ENCODE measurements at places on chromosomes 13 and 19.

GRCh38 chr19:40671404-40671803 lies 19.0 kb downstream of the NUMBL start:
- DNase-seq, result no peak

GRCh38 chr13:73224703-73225102 lies 165.9 kb downstream of the KLF5 start:
- DNase-seq, result no peak

DNA sequence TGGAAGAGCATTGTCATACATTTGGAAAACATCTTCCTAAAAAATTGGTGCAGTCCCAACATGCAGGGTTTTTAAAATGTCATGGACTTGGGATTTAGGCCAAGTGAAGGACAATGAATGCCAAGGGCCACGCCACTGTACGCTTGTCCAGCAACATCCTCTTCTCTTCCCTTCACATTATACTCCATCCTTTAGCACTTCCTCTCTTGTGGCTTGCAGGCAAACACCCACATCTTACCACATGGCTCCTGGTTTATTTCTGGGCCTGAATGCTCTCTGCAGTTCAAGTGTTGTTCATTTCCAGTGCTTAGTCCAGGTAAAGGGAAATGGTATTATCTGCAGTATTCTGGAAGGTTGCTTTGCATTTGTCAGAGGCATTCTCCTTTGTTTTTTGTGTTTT lies 45.0 kb downstream of the CBY2 start:
- no peak for DNase-seq

DNA sequence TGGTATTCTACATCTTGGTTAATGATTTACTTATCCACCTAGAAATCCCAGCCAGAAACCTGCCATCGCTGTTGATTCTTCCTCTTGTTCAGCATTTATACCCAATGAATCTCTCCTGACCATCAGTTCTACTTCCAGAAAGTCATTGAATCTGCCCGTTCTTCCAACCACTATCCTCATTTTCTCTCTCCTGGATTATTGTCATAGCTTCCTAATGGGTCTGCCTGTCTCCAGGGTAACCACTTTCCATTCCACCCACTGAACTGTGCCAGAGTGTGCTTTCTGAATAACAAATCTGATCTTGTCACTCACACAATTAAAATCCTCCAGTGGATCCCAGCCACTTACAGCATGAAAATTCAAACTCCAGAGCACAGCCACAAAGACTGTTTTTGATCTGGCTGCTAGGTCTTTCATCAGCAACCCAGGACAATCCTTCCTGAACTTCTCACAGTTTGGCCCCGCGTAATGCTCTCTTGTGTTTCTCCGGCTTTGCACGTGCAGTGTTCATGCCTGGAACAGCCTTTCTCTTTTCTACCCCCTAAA lies 330.6 kb downstream of the SPRY2 start:
- DNase-seq, result no peak

GRCh38 chr19:28288572-28289264 lies 924.2 kb downstream of the UQCRFS1 start:
- no peak for DNase-seq

DNA sequence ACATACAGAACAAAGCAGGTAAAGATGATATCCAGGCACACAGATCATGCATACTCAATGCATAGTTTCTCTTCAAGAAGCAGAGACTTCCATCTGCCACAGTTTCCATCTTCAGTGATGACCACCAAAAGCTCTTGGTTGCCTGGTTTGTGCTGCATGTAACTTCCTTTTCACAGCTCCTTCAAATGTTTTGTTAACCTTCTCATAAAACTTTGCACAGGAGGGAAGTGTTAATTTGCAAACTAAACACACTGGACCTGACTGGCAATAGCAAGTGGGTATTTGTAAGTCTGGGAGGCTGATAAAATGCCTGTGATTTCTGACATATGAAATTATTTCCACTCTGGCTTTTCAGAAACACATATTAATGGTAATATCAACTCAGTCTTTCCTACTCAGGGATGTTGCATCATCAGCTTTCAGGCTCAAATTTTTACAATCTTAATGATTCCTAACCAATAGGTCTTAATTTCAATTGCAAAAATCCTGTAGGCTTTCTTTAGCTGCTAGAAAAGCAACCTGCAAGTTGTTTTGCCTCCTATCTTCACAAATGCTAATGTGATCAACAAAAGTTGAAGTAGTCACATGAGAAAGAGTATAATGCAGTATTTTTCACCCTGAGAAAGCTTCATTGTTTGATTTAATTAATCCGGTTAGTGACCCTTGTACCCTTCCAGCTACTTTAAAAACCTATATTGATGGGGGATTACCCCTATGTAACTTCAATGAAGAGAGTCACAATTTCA lies 575.6 kb downstream of the DIAPH3 start:
- DNase-seq, result no peak

DNA sequence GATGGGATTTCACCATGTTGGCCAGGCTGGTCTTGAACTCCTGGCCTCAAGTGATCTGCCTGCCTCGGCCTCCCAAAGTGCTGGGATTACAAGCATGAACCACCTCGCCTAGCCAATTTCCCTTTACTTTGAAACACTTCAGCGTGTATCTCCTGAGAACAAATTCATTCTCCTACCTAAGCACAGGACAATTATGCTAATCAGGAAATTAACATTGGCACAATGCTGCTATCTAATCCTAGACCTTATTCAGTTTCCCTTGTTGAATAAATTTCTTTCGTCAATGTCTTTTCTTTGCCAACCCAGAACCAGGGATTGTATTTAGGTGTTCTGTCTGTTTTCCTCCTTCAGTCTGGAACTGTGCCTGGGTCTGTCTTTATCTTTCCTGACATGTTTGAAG lies 67.8 kb downstream of the MAP4K1 start:
- no peak for DNase-seq

- no peak for DNase-seq
These were observed 7.3 kb upstream of the OR7D2 start for GRCh38 chr19:9171393-9171991.

GRCh38 chr19:34188408-34188807 lies 16.1 kb downstream of the LSM14A start:
- DNase-seq, result no peak

DNA sequence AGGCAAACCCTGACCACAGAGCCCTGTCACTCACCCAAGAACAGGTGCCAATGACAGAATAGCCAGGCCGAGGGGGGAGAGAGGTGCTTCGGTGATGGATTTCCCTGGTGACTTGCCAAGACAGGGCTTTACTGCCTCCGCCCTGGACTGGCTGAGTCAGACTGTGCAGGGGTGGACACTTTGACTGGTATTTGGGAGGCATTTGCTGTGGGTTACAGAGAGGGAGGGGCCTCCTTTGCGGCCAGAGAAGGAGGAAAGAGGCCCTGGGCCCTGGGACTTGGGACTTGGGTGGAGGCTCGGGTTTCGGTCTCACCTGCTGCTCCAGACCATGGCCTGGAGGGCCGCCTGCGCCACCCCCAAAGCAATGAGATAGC lies 4.6 kb upstream of the EPS8L1 start:
- DNase-seq, result no peak

DNA sequence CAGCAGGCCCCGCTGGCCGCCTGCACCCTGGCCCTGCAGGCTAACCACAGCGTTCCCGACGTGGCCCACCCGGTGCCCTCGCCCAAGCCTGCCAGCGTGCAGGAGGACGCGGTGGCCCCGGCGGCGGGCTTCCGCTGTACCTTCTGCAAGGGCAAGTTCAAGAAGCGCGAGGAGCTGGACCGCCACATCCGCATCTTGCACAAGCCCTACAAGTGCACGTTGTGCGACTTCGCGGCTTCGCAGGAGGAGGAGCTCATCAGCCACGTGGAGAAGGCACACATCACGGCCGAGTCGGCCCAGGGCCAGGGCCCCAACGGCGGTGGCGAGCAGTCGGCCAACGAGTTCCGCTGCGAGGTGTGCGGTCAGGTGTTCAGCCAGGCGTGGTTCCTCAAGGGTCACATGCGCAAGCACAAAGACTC lies 72.1 kb downstream of the ZNF536 start:
- no peak for DNase-seq

GRCh38 chr19:3071768-3072167 lies 9.5 kb upstream of the TLE5 start:
- DNase-seq, result no peak

- no peak for DNase-seq
These were observed 319 bp downstream of the NKG7 start for GRCh38 chr19:51372021-51372648.

GRCh38 chr13:77832339-77833100 lies 86.1 kb downstream of the EDNRB start:
- no peak for DNase-seq

DNA sequence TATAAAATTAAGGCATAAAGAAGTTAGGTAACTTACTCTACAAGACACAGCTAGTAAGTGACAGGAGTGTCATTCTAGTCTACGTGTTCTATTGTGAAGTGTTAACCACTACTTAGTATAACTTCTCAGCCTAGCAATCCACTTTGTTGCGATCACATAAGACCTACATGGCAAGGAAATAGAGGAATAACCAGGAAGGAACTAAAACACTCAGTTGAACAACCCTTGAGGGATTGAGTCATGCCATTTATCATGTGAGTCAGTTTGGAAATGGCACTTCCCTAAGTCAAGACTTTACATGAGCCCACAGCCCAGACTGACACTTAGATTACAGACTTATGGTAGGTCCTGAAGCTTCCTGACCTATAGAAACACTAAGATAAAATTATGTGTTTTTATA lies 279.5 kb upstream of the PCDH20 start:
- no peak for DNase-seq

DNA sequence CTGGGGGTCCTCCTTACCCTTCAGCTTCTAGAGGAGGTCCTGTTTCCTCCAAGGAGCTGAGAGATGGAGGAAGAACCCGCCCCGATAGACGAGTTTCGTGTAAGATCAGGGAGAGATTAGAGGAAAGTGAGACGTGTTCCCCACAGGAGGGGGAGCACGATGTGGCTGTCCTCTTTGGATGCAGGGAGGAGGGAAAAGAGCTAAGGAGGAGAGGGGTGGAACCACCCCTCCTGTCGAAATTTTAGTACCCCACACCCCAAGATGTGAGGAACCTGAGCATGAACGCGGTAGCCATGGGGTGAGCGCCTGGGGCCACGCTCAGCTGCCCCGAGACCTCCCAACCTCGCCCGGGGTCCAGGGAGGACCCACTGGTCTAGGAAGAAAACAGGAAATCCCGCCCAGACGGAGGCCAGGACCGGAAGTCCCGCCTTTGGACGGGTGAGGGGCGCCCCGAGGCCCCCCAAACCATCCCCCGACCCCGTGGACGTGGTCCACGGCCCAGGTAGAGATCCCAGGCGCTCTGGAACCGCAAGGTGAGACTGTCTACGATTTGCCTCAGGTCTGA lies 1.2 kb downstream of the AKT1S1 start:
- DNase-seq, result peak; percentile 32

DNA sequence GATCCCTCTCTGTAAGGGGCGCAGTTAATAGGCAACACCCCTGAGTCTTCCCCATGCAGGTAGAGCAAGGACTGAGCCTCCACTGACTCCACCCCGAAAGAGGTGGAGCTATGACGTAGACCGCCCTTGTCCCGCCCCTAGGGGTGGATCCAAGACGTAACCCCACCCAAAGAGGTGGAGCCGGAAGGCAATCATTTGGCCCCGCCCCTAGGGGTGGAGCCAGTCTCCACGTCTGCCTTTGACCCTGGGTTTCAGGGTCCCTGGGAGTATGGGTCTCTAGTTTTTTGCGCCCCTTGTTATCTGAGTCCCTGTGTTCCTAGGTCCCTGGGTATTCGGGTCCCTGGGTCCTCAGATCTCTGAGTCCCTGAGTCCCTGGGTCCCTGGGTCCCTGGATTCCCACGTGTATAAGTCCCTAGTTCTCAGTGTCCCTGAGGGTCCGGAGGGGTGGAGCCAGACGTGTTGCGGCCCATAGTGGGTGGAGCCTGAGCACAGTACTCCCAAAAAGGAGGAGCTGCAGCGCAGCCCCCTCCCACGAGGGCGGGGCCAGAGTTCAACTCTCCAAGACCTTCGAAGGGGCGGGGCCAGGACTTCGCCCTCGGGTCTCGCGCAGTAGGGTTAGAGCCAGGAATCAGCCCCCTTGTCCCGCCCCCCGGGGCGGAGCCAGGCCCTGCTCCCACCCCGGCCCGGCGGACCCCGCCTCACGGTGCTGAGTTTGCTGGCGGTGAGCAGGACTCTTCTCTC lies 5.3 kb downstream of the DENND1C start:
- peak; percentile 30 for DNase-seq

GRCh38 chr13:26760832-26761582 lies 421 bp upstream of the GPR12 start:
- DNase-seq, result no peak

DNA sequence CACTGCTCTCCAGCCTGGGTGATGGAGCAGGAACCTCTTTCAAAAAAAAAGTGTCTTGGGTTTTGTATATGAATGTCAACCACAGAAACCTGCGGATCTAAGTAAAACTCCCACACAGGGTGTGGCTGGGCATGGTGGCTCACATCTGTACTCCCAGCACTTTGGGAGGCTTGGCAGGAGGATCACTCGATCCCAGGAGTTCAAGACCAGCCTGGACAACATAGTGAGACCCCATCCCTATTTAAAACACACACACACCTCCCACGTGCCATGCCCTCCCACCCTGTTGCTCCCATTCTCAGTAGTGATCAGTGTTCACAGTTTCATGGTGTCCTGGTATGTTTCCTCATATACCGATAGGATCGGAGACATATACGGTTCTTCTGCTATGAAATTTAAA lies 9.2 kb downstream of the TMED1 start:
- no peak for DNase-seq

DNA sequence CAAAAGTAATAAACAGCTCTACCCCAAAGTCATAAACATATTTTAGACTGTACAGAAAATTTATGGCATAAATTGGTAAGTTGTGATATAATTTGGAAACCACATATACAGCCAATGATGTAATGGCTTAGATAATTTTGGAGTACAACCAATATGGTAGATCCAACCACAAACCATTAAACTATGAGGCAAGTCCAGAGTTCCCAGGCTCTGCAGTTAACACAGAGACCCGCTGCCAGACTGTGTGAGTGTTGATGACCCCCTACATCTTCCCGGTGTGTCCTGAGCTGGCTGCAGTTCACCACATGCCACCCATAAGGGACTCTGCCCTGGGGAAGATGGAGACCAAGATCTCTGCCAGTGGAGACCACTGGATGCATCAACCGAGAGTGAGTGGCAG lies 9.9 kb upstream of the SERPINE3 start:
- no peak for DNase-seq

DNA sequence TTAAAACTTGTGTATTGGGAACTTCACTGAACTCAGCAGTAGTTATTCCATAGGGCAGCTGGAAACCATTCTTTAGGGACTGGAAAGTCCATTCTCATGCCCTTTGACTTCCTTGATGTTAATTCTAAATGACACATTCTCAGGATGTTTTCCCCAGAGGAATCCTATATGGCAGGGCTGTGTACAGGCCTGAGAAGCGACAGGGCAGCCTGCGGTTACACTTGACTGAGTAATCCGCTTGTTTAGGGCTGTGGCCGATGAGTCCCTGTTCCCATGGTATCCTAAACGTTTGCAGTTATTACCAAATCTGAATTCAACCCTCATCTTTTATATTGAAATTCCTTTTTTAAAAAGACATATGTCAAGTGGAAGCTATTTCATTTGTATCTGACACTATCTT lies 83.5 kb downstream of the COL4A2 start:
- no peak for DNase-seq

DNA sequence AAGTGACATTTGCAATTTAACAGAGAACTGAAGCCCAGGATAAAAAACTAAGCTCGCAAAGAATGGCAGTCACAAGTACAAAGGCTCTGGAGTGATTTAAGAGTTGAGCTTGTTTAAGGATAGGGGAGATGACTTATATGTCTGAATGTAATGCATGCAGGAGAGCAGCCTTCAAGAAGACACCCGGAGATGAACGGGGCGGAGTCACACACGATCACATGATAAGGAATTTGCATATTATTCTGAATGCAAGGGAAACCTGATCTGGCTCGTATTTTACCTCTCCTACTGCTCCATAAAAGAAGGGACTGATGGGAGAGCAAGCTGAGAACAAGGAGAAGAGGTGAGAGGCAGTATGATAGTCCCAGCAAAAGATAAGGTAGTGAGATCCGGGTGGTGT lies 12.9 kb downstream of the TBC1D4 start:
- DNase-seq, result no peak

Measured in stimulated activated CD8-positive, alpha-beta memory T cell treated with anti-CD3 and anti-CD28 coated beads, Interleukin-12 subunit alpha, Interleukin-12 subunit beta, amount 100 ng/mL, for 1 hour (primary cell).